A172 (cell line): ENCODE measurements at places on chromosomes 5 and 9.

DNA sequence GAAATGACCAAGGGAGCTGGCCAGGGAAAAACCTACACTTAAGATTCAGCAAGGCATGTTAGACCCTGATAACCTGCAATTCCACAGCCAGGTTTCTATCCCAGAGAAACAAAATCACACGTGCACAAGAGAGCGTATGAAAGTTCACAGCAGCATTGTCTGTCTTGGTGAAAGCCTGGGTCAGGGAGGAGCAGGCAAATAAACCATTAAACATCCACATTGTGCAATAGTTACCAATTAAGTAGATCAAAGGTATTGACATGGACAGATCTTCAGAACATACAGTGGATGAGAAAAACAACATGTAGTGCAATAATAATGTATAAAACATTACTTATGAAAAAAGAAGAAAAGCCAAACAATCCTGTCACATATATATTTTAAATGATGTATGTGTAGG is 15.9 kb upstream of the GPX3 start:
- no peak for DNase-seq

- no peak for DNase-seq
These were observed 33.5 kb downstream of the MTMR12 start for GRCh38 chr5:32279223-32279622.

- DNase-seq = no peak
These were observed 42.3 kb upstream of the MATR3 start for GRCh38 chr5:139251281-139251687.

DNA sequence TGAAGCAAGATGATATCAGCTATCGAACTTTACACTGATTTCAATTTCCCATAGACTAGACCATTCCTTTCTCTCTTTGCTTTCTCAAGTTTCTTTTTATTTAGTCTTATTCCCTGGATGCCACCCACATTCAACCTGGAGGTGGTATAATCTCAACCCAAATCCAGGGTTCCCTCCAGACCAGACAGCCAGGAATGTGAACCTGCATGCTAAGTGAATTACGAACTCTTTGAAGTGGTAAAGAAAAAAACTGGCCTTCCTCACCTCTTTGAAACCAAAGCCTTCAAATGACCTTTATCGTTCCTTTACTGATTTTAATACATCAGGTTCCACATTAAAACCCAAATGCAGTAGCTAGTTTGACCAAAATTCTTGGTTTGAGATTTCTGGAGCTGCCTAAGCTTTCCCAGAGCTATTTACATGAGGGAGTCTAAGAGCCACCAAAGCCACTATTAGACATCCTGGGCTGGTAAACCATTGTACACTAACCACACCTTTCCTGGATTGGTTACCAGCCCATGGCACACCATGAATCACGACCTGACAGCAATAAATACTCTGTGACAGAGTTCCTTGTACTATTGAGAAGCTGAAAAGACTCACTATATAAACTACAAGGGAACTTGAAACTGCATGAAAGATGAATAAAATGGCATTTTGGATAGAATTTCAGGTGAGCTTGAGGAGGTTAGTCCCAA is 323.7 kb downstream of the ADAMTS6 start:
- DNase-seq = peak; percentile 75

DNA sequence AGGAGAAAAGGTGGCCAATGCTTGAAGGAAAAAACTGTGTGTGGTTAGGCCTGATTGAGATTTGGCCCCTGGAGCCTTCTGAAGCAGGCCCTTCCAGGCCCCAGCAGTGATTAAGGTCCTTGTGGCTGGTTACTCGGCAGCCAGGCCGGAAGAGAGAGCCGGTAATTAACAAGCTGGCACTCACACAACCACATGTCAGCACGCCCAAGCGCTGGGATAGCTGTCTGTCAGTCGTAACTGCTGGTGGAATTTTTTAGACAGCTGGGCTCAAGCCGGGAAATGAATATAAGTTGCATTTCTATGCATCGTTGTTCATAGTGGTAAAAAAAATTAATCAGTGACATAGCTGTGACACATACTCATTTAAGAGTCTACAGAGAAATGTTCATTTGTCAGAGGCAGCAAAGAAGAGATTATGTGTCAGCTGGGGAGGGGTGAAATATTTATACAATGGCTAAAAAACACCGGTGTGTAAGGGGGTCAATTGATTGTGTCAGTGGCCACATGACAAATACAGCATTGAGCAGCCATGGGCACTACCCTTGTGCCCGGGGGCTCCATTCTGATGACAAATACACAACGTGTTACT is 13.7 kb upstream of the ARAP3 start:
- peak; percentile 65 for DNase-seq

GRCh38 chr9:108662091-108662875 is 193.5 kb downstream of the ACTL7B start:
- DNase-seq = no peak

- DNase-seq = peak; percentile 13
These were observed 73.0 kb downstream of the C9orf85 start for GRCh38 chr9:71984403-71984802.

DNA sequence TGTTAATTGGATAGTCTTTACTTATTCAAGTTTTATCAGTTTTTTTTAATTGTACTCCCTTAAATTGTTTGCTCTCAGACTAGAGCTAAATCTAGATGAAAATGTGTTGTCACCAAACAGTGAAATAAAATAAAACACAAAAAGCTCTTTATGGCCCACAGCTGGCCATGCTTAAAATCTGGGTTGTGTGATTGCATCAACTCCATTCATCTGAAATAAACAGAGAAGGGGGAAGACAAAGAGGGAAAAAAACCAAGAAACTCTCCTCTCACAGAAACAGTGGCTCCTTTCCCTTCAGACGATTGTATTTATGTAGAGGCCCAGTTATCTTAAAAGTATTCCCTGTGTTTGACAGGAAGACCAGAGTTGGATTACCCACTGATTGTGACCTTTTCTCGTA is 422.4 kb downstream of the IRX1 start:
- DNase-seq = no peak

GRCh38 chr9:112378328-112379176 is 1.4 kb upstream of the HSDL2 start:
- no peak for DNase-seq

DNA sequence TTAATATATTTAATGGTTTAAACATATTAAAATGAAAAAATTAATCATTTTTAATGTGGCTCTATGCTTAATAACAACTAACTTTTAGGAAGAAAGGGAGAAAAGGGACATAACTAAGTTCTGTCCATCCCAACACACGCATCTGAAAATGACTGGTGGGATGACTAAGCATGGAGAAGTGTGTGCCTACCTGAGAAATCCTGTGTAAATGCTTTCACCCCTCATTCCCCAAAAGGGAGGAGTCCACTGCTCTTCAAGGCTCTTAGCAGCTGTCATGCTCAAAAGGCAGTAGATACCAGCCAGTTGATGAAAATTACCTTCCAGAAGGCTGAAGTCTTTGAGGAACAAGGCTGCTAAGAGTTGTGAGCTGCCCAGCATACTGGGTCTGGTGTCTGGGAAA is 130.9 kb downstream of the NFIB start:
- DNase-seq = no peak

GRCh38 chr9:130320723-130321481 is 55.3 kb downstream of the HMCN2 start:
- no peak for DNase-seq

- no peak for DNase-seq
These were observed 47.5 kb downstream of the CNOT6 start for GRCh38 chr5:180541710-180542109.

DNA sequence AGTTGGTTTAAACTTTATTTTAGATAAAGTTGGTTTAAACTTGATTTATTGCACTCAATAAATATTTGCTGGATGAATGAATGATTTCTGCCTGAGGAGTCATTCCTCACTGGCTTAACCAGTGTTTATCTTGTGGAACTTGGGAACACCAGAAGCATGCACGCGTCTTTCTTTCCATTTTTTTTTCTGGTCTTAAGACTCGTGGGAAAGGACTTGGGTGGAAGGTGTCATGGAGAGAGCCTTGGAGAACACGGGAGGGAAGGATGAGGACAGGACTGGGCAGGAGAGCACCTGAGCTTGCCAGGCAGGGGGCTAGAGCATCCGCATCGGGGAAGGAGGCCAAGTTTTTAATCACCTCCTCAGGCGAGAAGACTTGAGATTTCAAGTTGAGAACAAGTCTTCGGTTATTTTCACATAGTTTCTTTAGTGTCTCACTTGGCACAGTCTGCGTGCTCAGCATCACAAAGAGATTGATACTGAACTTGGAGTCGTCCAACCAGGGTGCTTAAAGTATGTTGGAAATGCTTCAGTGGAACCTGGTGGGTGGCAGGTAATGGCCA is 144.2 kb downstream of the PDZD2 start:
- no peak for DNase-seq

DNA sequence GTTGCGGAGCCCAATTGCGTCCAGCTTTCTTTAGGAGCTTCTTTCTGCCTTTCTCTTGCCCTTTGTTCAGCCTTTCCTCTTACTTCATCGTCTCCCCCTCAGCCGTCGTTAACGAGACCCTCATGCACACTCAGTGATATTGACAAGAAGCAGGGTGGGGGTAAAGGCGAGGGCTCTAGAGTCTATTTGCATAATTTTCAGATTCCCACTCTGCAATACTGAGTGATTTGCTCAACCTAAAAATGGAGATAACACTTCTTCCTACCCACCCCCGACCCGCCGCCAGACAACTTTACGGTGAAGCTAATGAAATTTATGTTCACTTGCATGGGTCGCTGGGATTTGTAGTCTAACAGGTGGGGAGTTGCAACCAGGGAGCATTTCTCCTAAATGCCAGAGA is 1.3 kb upstream of the TBC1D2 start:
- DNase-seq = peak; percentile 20

DNA sequence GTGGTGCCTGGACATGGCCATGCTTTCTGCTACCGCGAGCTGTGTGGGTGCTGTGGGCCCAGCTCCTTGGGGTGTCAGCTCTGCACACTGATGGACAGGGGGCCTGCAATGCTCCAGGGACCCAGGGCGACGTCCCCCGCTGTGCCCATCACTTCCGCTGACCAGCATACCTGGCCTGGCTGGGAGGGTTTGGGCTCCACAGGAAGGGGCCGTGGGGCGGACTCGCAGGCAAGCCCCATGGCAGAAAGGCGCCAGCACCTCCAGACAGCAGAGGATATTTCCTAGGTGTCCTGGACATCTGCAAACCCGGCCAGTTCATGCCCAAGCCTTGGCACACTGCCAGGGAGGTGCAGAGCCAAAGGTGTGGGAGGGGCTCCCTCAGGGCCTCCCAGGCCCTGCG is 295.8 kb upstream of the IRX4 start:
- DNase-seq = no peak

DNA sequence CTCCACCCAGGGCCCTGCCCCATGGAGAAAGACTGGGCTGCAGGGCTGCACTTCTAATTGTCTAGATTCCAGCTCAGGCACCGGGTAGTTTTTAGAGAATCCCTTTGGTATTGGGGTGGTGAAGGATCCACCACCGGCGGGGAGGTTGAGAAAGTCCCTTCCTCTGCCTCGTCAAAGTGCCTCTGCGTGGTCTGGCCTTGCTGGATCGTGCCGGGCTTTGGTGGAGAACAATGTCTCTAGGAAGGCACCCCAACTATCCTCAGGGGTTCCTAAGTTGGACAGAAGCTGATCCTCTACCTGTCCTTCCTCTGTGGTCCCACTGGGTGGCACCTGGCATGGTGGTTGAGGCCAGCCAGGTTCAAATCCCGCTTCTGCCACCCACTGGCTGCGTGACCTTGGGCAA is 7.3 kb upstream of the AMBP start:
- no peak for DNase-seq

DNA sequence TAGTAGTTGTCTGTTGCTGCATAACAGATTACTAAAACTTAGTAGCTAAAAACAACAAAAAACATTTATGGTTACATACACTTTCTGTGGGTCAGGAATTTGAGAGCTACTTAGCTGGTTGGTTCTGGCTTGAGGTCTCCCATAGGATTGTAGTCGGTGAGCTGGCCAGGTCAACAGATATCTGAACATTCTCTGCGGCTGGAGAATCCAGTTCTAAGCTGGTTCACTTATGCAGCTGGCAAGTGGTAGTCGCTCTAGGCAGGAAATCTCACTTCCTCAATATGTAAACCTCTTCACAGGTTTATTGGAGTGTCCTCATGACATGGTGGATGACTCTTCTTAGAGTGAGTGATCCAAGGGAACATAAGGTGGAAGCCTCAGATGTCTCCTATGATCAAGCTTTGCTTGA is 65.7 kb upstream of the TNFAIP8 start:
- DNase-seq = no peak

DNA sequence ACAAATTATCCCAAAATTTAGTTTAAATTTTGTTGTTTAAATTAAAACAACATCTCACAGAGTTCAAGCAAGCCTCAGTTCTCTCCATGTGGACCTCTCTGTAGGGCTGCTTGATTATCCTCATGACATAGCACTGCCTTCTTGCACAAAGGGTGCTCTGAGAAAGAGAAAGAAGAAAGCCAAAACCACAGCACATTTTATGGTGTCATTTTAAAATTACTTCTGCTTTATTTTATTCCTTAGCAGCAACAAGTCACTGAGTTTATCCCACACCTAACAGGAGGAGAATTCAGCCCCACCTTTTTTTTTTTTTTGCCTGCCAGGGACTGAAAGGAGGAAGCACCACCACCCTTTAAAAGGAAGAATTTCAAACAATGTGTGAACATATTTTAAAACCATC is 12.8 kb upstream of the KCNV2 start:
- no peak for DNase-seq

DNA sequence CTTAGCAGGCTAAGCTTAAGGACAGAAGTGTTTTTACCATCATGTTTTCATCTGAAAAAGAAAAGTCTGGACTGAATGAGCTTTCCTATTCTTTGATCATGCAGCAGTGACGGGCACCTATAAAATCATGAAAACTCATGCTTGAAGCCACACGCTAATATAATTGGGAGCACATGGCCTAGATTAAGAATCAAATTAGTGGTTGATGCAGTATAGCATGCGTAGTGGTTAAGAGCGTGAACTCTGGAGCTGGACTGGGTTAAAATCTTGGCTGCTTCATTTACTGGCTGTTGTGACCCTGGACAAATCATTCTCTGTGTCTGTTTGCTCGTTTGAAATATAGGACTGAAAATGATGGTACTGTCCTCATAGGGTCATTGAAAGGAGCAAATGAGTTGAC is 49.9 kb upstream of the IL13 start:
- no peak for DNase-seq

DNA sequence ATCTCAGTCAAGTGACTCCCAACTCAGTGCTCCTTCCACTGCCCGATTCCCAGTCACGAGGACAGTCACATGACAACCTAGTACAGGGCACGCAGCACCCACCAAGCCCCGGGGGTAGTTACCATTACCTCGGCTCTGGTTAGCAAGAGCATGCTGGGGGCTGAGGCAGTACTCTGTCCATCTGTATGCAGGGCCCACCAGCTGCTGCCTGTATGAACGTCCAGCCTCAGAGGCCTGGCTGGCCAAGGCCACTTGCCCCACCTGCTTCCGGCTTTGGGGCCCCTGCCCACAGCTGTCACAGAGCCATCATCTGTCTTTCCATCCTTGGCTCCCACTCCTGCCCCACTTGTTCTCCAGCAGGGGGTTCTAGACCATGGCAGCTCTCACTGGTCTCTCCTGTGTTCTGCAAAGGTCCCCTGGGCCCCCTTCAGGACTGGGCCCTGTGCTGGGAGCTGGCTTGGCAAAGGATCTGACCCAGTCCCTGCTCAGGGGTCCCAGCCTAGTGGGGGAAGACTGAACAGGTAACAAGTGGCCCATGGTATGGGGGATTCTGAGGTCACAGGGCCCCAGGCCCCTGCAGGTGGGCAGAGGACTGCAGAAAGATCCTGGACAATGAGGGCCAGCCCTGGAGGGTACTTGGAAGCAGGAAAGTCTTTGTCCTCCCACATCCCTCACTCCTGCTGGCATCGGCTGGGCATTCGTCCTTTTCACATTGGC is 3.3 kb downstream of the RPL35 start:
- no peak for DNase-seq
